Stimulated activated CD4-positive, alpha-beta T cell treated with anti-CD3 and anti-CD28 coated beads, TNF-alpha, amount 100 ng/mL, for 1 hour (primary cell): ENCODE measurements at places on chromosomes 1 and 21.

DNA sequence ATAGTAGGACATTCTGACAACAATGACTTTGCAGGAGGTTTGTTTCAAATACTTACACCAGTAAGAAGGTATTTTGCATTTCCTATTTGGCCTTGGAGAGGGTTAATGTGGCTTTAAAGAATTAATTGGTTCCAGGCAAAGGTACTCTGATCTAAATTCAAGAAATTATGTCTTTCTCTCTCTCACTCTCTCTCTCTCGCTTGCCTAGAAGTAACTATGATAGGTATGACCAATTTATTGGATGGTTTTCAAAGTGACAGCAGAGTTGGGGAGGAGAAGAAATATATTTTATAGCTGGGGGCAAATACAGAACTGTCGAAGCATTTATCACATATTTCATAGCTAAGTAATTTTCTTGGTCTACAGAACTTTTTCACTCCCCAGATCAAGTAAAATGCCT lies 116.0 kb downstream of the ATP6V1G3 start:
- DNase-seq = no peak

- no peak for DNase-seq
These were observed 138.6 kb downstream of the NRIP1 start for GRCh38 chr21:14926186-14926585.

- DNase-seq = no peak
These were observed 31.4 kb upstream of the LEPR start for GRCh38 chr1:65388908-65389695.

GRCh38 chr21:41926807-41927171 lies 27.0 kb downstream of the C2CD2 start:
- DNase-seq = no peak

- no peak for DNase-seq
These were observed 110.9 kb upstream of the IFFO2 start for GRCh38 chr1:19067182-19067911.

GRCh38 chr21:36478941-36479340 lies 981 bp downstream of the CLDN14 start:
- no peak for DNase-seq

- no peak for DNase-seq
These were observed 193.8 kb downstream of the AK5 start for GRCh38 chr1:77475641-77476040.

- DNase-seq = no peak
These were observed 14.5 kb downstream of the WDR26 start for GRCh38 chr1:224420106-224420505.

DNA sequence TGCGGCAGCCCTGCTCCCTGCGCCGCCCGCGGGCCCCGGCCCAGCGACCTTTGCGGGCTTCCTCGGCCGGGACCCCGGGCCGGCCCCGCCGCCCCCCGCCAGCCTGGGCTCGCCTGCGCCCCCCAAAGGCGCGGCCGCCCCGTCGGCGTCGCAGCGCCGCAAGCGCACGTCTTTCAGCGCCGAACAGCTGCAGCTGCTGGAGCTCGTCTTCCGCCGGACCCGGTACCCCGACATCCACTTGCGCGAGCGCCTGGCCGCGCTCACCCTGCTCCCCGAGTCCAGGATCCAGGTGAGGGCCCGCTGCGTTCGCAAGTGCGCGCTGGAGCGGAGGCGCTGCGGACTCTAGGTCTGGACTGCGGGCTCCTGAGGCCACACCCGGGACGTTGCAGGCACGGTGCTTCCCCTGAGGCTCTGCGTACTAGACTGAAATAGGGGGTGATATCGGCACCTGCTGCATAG lies 351 bp downstream of the MIXL1 start:
- DNase-seq = no peak

DNA sequence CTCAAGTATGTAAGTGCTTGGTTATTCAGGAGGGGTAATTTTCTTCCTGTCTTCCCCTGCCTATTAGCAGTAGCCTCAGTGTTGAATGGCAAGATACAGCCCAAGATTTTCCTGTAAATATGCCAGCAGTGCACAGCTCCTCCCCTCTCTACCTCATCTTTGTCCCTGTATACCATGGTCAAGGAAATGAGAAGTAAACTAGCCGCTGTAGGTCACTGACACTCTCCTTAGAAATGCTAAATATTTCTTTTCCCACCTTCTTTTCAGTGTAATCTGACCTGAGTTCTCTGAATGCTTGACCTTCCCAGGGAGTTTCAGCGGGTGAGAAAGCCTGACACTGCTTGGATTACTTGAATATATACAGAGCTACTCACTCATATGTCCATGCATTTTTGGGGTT lies 84.1 kb upstream of the ZNF326 start:
- DNase-seq = no peak

DNA sequence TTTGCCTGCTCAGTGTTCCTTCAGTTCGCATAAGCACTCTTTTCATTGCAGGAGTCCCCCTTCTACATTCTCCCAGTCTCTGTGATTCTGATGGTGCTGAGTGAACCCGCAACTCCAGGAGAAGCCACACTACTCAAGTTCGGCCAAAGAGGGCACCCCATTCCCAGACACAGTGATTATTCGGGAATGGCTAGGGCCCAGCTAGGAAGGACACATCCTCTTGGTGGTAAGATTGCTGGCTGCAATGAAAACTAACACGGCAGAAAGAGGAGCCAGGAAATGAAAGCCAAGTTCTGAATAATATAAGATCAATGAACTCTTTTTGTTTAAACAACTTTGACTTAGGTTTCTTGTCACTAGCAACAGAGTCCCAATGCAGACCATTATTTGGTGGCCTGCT lies 14.9 kb downstream of the CREG1 start:
- DNase-seq = no peak

DNA sequence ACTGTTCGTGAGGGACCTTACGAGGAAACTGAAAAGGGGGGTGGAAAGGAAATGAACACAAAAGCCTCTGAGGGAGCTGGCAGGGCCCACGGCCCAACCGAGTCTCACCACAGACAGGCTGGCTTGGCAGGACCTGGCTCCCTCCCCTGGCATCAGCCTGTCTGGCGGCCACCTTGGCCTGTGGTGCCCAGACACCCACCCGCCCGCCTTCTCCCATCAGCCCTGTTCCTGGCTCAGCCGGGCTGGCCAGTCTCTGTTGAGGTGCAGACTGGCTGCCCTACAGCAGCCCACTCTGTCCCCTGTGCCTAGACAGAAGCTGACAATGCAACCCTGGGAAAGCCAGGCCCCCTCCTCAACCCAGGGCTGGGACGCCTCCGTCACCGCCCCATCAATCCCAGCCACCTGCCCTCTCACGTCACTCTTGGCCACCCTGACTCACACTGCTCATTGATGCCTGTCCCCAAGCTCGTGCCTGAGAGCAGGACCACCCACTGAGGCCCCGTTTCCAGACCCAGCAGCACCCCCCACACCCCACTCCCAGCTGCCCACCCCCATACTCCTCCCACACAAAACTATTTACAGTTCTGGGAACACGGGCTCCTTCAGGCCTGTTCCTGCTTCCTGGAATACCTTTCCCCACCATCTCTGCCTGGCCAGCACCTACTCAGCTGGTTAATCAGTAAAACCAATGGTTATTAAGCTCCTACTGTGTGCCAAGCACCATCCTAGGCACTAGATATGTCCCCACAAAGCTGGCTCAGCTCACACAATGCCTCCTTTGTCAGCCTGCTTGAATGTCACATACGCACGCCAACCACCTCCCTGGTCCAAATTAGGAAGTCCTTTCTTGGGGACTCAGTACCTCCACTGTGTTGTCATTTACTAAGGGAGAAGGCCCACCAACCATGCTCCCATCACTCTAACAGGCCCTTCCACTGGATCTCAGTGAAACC lies 22.7 kb downstream of the SDC3 start:
- no peak for DNase-seq

DNA sequence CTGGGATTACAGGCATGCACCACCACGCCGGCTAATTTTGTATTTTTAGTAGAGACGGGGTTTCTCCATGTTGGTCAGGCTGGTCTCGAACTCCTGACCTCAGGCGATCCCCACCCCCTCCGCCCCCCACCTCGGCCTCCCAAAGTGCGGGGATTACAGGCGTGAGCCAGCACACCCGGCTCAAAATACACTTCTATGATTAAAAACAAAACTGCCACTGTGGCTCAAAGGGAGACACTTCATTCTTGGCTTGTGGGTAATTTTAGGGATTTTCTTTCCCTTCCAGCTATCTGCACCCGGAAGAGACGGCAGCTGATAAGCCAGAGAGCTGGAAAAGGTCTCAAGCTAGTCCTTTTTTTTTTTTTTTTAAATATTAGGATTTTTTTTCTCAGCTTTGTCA lies 24.5 kb downstream of the TMPRSS2 start:
- no peak for DNase-seq

- DNase-seq = no peak
These were observed 100.4 kb downstream of the MRPL37 start for GRCh38 chr1:54300401-54300800.

- DNase-seq = no peak
These were observed 190.1 kb downstream of the HIVEP3 start for GRCh38 chr1:41728403-41729202.

DNA sequence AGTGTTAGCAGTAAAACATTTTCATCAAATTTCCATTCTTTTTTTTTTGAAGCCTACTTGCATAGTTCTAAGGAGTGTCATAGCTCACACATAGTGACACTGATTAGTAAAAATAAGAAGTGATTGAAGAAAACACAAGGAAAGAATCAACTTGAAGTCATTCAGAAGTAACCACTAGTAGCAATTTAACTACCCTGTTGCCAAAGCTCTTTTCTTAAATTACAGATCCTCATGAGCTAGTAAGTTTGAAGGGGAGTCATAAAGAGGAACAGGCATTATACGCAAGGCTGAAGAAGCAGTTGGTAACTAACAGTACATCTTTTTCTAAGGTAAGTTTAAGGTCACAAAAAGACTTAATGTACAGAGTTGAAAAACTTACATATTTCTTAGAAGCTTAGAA lies 332.2 kb downstream of the CHRM3 start:
- no peak for DNase-seq

DNA sequence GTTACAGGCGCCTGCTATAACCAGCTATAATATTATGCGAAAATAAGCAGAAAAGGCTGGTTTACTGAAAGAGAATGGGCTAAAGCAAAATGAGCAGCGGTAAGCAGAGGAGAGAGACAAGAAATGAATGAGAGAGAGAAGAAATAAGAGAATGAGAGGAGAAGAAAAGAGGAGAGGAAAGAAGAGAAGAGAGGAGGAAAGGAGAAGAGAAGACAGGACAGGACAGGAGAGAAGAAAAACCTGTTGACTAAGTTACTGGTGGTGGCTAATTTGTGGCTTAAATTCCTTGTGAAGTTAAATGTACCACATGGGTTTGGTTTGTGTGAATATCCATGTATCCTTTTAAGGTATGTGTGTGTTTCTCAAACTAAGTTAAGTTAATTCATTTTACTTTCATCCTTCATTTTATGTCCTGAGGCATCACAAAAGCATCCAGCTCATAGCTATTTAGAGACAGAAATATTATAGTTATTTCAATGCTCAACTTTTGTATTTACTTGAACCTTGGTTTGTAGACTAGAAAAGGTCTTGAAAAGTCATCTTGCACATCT lies 3.1 kb upstream of the DDR2 start:
- no peak for DNase-seq

- no peak for DNase-seq
These were observed 347.8 kb downstream of the DUSP10 start for GRCh38 chr1:221394011-221394544.
